ENCODE measurements at places on chromosomes 11 and 22.

DNA sequence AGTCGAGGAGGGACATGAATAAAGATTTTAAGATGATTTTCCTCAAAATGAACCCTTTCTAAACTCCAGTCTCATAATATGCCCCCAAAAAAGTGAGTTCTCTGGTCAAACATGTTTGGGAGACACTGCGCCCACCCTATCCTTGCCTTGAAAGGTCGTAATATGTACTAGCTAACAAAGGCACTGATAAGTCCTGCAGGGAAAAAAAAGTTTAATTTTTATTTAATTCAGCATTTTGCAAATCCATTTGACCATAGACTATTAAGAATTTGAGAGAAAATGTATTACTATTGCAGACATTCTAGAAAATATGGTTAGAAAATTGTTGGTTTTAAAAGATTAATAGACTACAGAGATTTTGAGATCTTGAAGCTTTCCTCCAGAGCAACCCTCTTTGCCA, 120.6 kb upstream of the ASPHD2 start:
- no peak for DNase-seq

DNA sequence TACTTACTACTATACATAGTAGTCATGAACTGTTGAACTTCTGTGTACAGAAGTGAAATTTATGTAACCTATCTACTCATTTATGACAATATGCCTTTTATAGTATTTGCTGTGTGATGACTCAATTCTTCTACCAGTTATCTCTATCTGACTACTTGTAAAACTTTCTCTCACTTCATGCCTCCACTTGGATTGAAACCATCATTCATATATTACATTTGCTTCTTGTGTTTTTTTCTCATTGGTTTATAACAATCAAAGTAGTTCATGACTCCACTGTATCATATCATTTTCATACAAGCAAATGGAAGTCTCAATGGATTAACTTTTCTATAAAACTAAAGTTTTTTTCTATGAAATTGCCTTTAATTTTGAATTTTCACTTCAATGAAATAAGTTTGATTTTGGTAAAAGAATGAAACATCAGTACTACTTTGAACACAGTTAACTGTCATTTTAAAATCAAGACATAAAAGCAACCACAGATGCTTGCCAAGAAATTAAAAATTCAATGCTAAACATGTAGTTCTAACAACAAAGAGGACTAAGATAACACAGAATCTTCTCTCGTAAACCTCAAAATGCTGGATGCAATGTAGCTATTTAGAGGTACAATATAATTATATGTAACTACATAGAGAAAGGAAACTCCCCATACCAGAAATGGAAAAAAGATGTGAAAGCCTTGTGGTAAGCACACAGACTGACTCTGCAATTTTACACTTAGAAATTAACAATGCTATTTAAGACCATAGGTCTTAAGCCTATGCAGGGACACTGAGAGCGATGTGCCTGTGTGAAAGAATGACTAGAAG, 27.6 kb upstream of the EXPH5 start:
- DNase-seq: no peak

- DNase-seq: no peak
These were observed 125.0 kb upstream of the NCAM1 start for GRCh38 chr11:112836256-112836602.

GRCh38 chr22:43151251-43152002, at the start of gene TSPO:
Gene TSPO, plus strand, starts transcription at chr22:43151559. Its CDS starts 7,680 bp downstream, at chr22:43159239.
- DNase-seq: no peak

- DNase-seq: no peak
These were observed 2.1 kb upstream of the MS4A6A start for GRCh38 chr11:60184824-60185511.

DNA sequence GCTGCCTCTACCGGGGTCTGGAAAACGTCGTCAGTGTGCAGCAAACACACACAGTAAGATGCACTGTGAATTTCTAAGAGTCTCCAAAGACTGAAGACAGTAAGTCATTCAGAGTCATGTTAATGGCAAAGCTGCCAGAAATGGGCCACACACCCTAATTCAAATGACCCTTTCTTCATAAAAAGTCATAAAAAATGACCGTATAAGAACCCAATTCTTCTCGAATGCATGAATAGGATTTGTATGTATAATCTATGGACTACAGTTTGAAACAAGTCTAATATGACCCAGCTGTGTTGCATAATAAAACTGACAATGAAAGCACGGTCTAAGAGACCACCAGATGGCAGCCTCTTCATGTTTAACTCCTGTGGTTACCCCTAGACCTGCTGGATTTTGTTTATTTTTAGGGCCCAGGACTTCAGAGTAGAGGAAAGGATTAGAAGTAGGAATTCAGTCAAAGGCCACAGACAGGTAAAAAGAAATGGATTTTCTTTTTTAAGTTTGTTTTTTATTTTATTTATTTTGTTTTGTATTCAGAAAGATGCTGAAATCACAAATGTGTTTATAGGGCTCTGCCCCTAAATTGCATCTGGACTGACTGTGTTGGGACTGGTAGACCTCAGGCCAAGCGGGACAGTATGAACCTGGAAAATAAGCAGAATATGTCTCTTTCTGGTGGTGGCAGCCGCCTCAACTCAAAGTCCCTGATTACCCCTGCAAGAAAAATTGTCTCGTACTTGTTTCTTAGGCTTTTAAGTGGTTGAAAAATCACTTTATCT, 32.1 kb upstream of the SLC5A12 start:
- peak; percentile 9 for DNase-seq

GRCh38 chr11:71395263-71395560, 53.0 kb downstream of the DHCR7 start:
- no peak for DNase-seq

DNA sequence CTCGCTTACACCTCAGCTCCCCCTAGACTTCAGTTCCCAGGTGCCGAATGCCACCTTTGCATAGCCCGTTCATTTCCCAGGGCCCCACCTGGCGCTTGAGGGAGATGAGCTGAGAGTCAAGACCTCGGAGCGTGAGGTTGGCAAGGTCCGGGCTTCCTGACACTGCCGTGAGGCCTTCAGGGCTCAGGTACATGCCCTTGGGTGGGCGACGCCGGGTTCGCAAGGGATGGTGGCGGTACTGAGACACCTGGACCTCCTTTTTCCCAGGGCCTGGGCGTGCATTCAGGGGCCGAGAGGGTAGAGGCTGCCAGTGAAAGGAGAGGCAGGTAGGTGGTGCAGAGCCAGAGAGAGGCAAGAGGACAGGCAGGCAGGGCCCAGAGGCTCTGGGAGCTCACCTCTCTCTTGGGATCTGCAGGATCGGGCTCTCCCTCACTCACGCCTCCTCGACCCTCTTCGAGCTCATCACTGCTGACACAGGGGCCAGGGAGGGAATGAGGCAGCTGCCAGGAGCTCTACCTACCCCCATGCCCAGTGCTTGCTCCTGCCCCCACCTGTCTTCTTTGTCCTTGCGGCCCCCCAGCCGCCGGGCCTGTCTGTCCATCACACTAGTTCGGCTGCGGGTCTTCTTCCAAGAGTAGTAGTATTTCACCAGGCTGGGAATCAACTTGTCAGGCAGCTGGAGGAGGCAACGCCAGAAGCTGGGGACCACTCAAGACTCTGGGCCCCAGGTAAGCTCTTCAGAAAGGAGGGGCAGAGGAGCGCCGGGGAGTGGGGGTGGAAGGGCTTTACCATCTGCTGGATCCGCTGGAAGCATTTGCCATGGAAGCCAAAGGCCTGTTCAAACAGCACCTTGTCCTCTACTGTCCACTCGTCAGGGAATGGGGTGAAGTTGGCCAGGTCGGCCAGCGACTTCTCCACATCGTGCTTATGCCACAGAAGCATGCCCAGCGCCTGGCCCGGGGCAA, 2.8 kb downstream of the RCOR2 start:
- no peak for DNase-seq

GRCh38 chr11:75759832-75760231, 8.7 kb upstream of the DGAT2 start:
- no peak for DNase-seq

GRCh38 chr11:64207256-64208085, 950 bp downstream of the FERMT3 start:
- DNase-seq: no peak

DNA sequence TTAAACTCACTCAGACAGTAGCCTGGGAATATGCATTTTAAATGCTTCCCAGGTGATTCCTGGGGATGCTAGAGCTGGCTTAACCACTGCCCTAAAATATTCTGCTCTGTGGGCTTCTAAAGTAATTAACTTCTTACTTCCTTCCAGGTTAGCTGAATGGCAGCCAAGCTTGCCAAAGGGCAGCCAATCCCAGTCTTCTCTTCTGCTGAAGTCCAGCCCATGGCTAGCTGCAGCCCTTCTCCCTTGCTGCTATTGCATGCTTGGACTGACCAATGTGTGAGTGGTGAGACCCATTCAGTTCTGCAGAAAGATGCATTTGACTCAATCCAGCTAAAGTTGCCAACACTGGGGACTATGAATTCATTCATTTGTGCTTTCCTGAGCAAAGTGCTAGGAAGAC, 411.9 kb downstream of the SOX6 start:
- DNase-seq: no peak

DNA sequence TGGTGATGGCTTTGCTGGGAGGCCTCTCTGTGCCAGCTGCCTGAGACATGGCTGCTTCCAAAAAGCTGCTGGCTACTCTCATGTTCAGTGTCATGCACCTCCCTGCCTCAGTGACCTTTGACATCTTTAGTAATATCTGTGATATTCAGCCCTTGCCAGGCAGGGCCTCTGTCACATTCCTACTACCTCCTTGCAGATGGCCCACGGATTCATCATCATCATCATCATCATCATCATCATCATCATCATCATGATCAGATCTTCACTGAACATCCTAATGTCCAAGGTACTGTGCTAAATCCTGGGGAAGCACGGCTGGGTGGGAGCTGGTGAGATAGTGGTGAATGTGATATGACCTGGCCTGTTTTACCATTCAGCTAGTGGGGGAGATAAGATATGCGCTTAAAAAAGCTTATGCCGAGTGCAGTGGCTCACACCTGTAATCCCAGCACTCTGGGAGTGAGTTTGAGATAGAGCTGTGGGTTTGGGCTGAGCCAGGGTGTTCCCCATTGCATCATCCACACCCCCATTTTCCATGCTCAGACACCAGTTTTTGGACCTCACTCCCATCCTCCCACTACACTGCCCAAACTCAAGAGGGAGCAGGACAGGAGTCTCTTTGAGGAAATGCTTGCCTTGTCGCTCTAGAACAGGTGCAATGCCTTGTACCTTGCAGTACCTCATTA, 17.1 kb upstream of the TMPRSS13 start:
- no peak for DNase-seq

DNA sequence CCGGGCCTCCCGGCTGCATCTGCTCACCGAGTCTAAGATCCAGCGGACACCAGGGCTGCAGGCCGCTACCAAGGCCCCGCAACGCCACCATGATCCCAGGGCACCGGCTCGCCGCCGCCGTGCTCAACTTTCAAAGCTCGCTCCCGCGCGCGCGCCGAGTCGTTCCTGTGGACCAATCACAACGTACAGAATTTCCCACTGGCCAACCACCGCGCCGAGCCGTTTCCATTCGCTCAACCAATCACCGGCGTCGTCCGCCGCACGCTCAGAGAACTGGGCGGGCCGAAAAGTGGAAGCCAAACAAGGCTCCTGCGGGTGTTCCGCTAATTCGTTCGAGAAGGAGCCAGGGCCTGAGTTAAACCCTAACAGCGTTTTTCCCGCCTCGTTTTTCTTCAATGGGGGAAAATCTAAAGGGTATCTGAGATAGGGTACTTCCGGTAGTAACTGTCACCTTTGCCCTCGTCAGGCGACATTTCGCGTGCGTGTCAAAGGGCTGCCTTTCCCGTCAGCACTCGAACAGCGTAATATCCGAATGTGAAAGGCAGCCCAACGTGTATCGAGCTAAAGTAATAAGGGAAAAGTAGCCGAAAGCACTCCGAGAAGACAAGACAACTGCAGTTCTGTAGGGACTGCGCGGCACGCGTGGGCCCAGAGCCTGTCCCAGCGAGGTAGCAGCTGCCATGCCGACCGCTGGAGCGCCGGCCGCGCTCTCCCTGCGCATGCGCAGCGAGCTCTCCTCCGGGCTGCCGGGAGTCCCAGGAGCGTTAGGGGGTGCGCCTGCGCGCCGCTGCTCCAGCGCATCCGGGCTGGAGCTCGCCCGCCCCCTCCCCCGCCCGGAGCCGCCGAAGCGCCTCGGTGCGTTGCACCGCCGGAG, at the start of the genes NCAPD3 and VPS26B:
Gene NCAPD3, minus strand, starts transcription at position 132 of the 874 bp plus-strand sequence. Its CDS starts 41 bp downstream, at position 91.
Gene VPS26B, plus strand, starts transcription at position 836 of the 874 bp plus-strand sequence. CDS start 452 bp downstream, outside the sequence.
- DNase-seq: peak; percentile 84

DNA sequence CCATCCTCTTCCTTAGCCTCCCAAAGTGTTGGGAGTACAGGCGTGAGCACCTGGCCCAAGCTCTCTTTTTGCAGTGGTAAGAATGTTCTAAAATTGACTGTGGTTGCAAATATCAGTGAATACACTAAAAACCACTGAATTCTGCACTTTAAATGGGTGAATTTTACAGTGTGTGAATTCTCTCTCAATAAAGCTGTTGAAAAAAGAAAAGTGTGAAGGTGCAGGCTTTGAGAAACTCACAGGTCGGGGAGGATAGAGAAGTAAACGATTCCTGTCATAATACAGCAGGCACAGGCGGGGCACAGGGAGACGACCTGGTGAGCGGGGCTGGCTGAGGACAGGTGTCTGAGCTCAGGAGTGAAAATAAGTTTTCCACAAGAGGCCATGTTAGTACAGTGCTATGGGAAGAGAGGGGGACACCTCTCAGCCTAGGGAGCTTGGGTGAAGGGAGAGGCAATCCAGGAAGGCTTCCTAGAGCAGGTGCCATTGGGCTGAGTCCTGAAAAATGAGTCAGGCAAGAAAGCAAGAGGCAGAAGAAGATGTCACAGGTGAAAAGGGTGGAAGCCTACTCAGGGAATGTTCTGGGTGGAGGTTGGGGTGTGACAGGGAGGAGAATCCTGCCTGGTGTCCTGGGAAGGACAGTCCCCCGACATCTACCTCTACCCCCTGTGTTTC, 26.1 kb downstream of the LIF start:
- DNase-seq: no peak

DNA sequence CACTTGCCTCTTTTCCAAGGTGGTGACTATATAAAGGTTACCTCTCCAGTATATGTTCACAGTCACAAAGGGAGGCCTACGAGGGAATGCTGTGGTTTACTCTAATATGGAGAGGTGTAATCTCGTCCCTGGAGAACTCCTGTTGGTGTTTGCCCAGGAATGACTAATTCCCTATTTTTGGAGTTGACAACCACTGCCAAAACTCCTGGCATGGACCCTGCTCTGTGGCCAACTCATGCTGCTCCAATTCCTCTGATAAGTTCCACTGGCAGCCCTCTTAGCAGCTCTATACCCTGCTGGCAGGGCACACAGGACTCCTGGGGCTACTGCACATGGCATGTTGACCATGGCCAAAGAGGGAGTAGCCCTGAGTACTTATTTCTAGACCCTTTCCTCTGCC, 418.7 kb upstream of the ANO5 start:
- DNase-seq: no peak

GRCh38 chr11:44887636-44888035, 63.0 kb downstream of the TP53I11 start:
- DNase-seq: no peak

DNA sequence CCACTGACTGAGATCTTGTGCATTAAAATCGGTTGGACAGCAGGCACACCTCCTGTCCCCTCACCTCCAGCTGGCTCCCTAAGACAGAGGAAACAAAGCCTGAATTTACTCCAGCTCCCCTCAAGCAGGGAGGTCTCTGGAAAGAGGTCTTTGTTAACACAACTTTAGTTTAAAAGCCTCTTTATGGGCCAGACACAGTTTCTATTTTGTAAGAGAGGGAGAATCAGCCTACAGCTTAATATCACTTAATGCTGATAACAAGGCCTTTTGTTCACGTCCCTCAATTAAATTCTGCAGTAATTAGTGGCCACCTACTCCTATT, 36.3 kb downstream of the PLEKHA7 start:
- no peak for DNase-seq
